ENCODE measurements at places on chromosomes 3 and 15. TPM values are rescaled to one million over a fixed set of nuclear protein-coding genes. Genes with fewer than 3 reads are reported as not detected.

SLC22A13 gene
- total RNA-seq, result 1.2 TPM

PPM1L gene
- total RNA-seq, result 2.2 TPM

PCOLCE2 gene
- 28.0 TPM for total RNA-seq

PLSCR5 gene
- total RNA-seq, result not detected

SPRED1 gene
- total RNA-seq, result 68.0 TPM

CD276 gene
- 169 TPM for total RNA-seq

GRAMD2A gene
- total RNA-seq, result under 0.01 TPM

DUOX1 gene
- under 0.01 TPM for total RNA-seq

SLC12A8 gene
- total RNA-seq, result 1.6 TPM

TFG gene
- total RNA-seq, result 69.4 TPM

PPP2R3A gene
- 23.5 TPM for total RNA-seq

RAB5A gene
- total RNA-seq, result 67.2 TPM

MESP1 gene
- not detected for total RNA-seq

FEZF2 gene
- total RNA-seq, result not detected

ROPN1B gene
- not detected for total RNA-seq
